ENCODE measurements at places on chromosomes 3 and 15. TPM values are rescaled to one million over a fixed set of nuclear protein-coding genes. Genes with fewer than 3 reads are reported as not detected.

- no peak for DNase-seq
These were observed 121.8 kb downstream of the OXSM start for GRCh38 chr3:25911525-25912295.

DNA sequence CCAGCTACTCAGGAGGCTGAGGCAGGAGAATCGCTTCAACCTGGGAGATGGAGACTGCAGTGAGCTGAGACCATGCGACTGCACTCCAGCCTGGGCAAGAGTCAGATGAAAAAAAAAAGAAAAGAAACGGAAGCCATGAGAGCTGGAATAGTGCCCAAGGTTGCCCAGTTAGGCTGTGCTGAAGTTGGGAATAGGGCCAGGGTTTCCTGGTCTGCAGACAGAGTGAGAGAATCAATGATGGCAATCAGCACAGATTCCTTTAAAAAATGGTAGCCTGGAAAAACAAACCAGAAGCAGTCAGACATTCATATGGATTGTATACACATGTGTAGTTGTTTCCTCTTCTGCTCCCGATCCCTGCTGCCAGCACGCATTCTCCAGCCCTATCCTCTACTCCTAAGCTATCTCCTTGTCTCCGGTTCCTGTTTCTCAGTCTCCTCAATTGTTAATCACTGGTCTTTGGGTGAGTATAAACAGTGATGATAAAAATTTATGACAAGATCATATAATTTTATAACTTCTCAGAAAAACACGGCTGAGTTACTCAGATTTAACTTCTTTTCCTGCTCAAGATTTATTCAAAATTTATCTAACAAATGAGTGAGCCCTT lies 316.2 kb upstream of the UMPS start:
- no peak for DNase-seq

DNA sequence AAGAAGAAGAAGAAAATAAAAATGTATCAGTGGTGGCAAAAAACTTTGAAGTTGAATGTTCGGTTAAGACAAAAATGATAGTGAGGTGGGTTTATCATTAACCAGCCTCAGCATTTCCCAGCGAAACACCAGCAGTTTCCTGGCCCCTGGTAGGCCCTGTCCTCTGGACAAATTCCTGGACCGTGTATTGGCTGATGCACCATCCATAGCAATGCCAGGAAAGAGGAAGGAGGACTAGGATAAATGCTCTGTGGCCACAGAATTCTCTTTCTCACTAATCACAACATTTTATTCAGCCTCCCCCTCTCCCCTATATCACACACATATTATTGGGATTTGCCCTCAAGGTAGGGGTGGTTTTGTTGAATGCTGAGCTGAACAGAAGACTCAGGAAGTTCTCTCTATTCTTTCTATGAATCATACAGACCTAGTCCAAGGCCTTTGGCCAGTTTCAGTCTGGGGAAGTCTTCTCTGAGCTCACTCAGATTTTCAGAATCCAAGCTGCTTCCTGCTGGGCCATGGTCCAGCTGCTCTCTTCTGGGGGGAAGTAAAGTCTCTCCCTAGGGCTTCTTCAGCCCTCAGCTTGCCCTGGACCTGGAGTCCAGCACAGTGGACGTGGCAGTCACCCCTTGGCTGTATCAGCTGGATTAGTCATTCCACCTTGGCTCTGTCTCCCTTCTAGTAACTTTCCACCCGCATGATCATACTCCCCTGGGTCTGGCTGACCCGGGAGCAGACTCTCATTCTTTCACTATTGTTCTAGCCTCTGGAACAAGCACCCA lies 27.6 kb downstream of the SLC28A1 start:
- DNase-seq, result peak; percentile 83

- no peak for DNase-seq
These were observed 51.5 kb downstream of the C3orf20 start for GRCh38 chr3:14726441-14726780.

GRCh38 chr15:41557673-41558399 lies 1.2 kb upstream of the TYRO3 start:
- peak; percentile 92 for DNase-seq

DNA sequence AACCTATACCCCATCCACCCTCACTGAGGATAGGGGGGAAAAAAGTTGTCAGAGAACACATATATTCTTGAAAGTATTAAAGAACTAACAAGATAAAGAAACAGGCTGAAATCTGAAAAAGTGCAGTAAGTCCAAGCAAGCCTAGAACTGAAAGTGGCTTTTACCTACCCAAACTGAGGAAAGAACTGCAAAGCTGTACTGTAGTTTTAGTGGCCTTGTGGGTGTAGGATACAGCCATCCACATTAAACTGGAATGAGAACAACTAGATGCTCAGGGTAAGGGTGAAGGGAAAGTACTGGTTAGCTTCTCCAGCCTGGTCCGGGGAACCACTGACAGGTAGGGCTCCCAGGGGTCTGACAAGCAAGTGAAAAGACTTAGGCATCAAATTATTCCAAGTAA lies 10.1 kb downstream of the UBP1 start:
- DNase-seq, result no peak

DNA sequence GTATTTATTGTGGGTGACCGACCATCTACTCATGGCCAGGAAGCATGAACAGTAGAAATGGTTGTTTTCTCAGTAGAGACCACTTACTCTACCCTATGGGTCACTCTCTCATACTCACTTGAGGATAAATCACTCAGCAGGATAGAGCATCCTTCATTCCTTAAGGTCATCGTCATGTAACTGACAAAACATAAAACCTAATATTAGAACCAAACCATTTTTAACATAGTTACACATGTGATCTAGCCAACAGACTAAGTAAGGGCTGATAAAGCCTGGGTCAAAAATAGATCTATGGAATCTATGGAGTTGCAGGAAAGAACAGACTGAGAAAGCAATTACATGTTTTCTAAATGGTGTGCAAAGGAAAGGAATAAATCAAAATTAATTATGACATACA lies 769.1 kb downstream of the NTRK3 start:
- DNase-seq, result no peak

DNA sequence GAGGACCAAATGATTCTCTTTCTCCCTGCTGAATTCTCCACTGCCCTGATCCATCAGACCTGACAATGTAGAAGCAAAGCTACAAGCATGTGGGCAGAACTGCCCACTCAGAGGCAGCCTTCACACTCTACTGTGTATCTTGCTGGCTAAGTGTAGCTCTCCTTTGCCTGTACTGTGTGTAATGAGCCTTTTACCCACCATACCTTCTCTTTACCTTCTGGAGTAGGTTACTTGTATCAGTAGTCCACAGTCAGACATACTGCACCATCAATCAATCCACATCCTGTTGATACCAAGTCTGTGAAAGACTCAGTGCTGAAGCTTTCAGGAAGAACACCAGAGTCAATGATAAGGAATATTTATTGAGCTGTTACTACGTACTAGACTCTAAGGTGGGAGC lies 440.7 kb upstream of the ARHGEF26 start:
- no peak for DNase-seq

DNA sequence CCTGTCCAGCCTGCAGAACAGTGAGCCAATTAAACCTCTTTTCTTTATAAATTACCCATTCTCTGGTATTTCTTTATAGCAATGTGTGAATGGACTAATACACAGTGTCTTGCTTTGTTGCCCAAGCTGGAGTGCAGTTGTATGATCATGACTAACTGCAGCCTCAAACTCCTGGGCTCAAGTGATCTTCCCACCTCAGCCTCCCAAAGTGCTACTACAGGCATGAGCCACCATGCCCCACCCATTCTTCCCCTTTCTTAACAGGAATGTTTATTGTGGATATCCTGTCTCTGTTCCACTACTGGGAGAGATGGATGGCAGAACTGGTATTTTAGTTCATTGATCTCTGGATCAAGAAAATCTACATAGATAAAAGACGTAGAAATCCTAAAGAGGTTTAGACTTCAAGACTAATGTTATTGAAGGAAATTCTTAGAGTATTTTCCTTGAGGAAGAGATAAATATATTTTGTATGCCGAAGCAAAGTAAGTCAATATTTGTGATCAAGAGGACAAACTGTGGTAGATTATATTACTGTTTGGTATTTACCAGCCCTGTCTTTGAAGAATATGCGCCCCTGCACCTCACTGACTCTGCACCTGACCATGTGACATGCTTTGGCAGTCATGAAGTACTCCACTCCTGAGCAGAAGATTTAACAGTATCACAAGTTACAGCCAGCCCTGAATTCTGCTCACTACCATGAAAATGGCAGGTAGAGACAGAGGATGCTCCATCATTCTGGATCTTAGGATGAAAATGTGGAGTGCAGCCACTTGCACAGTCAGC lies 42.9 kb downstream of the UACA start:
- DNase-seq, result no peak

- no peak for DNase-seq
These were observed 17.9 kb downstream of the PSTPIP1 start for GRCh38 chr15:77012868-77013267.

GRCh38 chr3:45864760-45865519 lies 21.4 kb upstream of the CCR9 start:
- peak; percentile 11 for DNase-seq

- DNase-seq, result peak; percentile 44
These were observed 459.4 kb upstream of the TPRG1 start for GRCh38 chr3:188712248-188712924.

GRCh38 chr3:106256249-106256957 lies 387.6 kb upstream of the CBLB start:
- no peak for DNase-seq

DNA sequence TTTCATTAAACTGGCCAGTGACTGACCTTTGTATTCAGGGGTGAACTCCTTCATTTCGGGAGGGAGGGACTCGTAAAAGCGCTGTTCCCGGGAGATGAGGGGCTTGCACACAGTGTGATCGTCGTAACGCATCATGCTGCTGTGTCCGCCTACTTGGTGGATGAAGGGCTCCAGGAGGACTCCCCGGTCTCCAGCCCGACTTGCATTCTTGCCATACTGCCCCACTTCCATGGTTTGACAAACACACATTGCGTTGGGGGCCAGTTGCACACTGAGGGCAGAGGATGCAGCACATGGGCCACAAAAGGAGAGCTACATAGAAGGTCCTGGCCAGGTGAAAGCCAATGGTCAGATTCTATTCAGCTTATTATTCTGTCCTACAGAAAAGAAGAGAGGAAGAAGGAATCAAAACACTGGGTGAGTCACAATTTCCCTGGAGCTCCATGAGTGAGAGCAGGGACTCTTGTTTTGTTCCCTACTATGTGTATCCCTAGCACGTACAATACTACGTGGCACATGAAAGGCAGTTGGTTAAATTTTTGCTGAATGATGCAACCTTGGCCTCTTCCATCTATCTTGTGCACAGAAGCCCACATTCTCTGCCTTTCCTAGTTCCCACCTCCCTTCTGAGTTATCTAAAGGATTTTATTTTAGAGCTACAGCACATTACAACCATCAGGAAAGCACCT lies 24.2 kb upstream of the GMPPB start:
- DNase-seq, result no peak

GRCh38 chr3:10515396-10515795 lies 10.0 kb upstream of the ATP2B2 start:
- no peak for DNase-seq

DNA sequence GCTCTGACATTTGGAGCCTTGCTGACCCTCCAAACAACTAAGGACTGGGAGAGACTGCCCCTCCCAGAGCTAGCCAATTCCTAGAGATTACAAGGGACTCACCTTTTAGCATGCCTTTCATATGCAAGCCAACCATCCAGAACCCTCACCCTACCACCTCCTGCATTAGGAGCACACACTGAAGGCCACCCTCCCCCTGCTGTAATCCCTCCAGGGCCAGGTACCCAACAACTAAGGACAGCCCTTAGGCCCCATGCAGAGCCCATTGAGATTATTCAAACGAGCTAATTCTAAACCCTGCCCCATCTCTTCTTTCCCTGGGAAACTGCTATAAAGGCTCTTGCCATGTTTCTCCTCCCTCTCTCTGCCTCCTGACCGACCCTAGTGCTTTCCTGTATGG lies 352.6 kb downstream of the ERC2 start:
- DNase-seq, result no peak

- no peak for DNase-seq
These were observed 196.3 kb downstream of the EPHA3 start for GRCh38 chr3:89303701-89304100.

SIDT1 gene
- total RNA-seq, result 2.7 TPM

GPR171 gene
- not detected for total RNA-seq

CPNE9 gene
- total RNA-seq, result not detected

MINAR1 gene
- not detected for total RNA-seq

ERICH6 gene
- 0.37 TPM for total RNA-seq

MESP2 gene
- not detected for total RNA-seq

ARGFX gene
- total RNA-seq, result not detected

SLC28A1 gene
- not detected for total RNA-seq

C3orf52 gene
- total RNA-seq, result 62.9 TPM

Measured in stomach (tissue), 19 donors.